ENCODE measurements at places on chromosomes 2 and 18.

GRCh38 chr2:182954789-182955188 is 83.5 kb downstream of the NCKAP1 start:
- DNase-seq: no peak

GRCh38 chr2:64754570-64754969 is 100.9 kb upstream of the SERTAD2 start:
- DNase-seq: no peak

DNA sequence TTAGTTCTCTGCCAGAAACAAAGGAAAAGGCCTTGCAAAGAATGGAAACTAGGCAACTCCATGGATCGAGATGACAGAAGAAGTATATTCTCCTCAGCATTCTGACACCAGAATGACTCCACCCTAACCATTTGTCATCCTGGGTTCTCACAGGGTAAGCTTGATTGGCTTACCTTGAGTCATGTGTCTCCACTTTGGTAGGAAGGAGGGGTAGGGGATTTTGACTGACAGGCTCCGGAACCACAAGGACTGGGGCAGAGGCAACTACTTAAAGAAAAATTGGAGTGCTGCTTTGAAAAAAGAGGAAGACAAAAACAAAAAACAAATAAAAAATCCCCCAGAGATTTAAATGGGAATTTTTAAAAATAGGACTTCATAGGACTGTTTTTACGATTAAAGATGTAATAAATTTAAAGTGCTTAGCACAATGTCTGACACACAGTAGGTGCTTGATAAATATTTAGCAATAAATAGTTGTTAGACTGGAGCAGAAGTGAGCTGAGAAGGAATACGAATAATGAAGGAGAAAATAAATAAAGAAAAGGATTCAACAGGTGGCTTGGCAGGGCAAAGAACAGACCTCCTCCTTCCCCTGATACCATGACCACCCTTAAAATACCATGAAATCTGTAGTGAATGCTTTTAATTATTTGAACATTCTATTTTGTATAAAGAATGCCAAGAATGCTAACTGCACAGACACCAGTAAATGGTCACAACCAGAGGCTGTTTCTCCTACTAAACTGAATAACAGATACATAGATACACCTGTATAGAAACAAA is 230.2 kb downstream of the CDCA7 start:
- no peak for DNase-seq

GRCh38 chr18:76376668-76377358 is 118.2 kb downstream of the ZNF516 start:
- DNase-seq: no peak

DNA sequence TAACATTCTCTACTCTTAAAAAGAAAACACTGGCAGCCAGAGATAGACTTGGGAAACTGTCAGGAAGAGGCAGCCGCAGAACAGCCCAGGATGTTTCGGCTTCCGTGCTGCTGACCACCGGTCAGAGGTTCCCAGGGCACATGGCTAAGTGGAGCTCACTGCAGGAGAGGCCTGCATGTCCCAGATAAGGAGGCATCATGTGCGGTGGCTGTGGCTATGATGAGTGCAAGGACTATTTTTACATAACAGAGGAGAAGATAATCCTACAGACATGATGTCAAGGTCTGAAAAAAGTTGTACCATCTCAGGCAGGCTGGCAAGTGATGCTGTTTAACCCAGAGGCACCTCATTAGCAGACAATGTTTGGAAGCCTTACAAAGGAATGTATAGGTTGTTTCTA is 252.3 kb downstream of the CYRIA start:
- no peak for DNase-seq

GRCh38 chr18:73639788-73640187 is 507.8 kb downstream of the FBXO15 start:
- DNase-seq: no peak

GRCh38 chr18:74796841-74797576 is 199.3 kb downstream of the ZNF407 start:
- no peak for DNase-seq

DNA sequence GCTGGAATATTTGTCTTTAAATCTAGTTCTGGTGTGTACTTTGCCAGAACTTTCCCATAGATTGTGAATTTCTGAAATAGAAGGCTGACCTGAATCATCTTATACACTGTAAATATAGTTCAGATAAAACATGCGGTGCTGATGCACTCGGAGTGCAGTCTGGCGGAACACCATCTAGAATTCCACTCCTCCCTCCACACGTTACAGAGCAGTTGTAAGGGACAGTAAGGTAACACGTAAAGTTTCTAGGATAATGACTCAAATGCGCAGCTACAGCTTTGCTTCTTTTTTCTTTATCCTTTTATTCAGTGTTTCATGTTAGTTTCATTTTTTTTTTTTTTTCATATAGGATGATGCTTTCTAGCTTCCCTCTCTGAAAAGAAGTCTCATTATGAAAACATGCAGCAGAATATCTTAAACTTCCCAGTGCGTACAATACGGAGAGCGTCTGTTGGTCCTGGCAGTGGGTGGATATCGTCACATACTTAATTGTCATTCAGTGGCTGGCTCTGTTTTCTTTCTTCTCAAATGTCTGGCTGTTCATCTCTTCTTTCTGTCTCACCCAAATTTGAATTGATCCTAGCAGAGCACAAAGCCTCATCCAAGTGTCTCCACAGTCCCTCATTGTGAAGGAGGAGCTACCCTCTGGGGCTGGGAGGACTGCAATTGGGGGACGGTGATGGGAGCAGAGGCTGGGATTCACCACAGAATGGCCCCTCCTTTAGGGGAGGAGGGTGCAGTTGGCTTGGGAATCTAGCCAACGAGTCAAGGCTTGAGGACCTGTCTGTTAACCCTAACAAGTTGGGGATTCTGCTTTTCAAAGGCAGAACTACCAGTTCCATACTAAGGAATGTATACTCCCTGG is 138.8 kb downstream of the MYT1L start:
- DNase-seq: no peak

GRCh38 chr2:63092857-63093256 is 42.2 kb downstream of the OTX1 start:
- no peak for DNase-seq

DNA sequence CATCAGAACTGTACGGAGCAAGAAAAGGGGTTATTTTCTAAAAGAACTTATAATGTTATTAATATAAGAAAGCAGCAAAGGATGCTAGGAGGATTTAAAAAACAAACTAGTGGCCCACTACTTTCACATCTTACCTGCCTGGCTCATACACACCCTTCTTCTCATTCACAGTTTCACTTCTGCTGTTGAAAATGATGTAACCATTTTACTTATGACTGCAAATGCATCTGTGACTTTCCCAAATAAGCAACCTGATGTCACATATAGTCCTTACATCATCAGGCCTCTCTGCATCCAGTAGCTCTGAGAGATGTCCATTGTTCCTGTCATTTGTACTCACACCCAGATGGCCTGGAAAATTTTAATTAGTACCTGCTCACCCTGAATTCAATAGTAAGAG is 101.8 kb upstream of the MYO3B start:
- DNase-seq: no peak

GRCh38 chr2:172640389-172640788 is 84.5 kb downstream of the PDK1 start:
- no peak for DNase-seq

DNA sequence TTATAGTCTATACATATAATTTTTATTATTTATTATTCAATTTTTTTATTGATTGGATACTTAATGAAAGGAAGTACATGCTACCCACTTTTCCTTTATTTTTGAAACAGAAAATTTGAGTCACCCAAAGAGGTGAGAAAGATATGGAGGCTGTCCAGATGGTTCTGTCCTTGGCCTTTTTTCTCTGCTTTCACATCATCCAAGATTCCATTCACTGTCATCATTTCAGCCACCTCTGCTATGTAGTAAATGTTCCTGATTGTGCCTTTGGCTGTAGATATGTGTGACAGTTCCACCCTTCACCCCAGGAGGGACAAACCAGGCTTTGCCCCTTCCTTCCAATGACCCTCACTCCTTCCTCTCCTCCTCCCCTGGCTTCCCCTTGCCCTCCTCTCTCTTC is 675.7 kb upstream of the ID2 start:
- no peak for DNase-seq

- DNase-seq: no peak
These were observed 52.6 kb upstream of the HS6ST1 start for GRCh38 chr2:128371248-128371630.

DNA sequence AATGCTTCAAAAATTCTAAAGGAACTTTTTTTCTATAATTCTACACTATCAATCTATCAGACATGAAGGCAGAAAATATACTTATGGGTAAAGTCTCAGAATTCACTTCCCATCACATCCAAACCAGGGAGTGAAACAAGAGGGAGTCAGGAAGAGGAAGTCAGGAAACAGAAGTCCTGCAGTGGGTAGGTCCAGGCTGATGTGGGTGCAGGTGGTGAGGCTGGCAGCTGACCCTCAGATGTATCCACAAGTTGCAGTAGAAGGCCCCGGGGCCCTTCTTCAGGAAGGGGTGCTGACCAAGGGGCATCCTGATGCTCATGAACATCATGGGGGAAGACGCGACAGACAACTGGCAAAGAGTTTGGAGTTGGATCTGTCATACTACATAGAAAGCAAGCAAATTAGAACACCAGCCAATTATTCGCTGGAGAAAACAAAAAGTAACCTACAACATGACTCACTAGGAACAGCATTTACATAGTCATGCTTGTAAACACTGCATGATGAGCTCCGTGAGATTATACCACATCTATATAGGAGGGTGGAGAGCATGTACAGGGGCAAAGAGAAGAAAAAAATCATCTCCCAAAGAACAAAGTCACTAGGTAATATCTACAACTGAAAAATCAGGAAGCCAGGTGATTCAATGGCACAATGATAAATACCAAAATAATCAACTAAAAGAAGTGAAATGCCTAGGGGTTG is 4.2 kb downstream of the UXS1 start:
- no peak for DNase-seq

DNA sequence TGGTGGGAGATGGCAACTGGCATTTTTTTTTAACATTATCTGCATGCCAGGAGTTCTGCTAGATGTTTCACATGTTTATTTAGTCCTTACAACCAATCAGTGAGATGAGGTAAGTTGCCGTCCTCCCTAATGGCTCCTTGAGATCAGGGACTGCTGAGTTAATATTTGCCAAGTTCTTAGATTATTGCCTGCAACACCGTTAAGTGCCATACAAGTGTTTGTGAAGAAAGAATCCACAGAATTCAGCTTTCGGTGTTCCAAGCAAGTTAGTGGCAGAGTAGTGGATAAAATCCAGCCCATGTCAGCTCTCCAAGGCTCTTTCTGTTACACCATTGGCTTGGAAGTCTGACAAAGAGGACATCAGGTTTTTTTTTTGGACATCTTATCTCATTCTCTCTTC is 95.9 kb downstream of the C1QL2 start:
- no peak for DNase-seq

GRCh38 chr2:128421286-128421685 is 102.6 kb upstream of the HS6ST1 start:
- DNase-seq: no peak

GRCh38 chr2:10137053-10137843 is 14.7 kb downstream of the RRM2 start:
- no peak for DNase-seq

GRCh38 chr2:65456064-65456463 is 23.7 kb upstream of the SPRED2 start:
- DNase-seq: no peak

DNA sequence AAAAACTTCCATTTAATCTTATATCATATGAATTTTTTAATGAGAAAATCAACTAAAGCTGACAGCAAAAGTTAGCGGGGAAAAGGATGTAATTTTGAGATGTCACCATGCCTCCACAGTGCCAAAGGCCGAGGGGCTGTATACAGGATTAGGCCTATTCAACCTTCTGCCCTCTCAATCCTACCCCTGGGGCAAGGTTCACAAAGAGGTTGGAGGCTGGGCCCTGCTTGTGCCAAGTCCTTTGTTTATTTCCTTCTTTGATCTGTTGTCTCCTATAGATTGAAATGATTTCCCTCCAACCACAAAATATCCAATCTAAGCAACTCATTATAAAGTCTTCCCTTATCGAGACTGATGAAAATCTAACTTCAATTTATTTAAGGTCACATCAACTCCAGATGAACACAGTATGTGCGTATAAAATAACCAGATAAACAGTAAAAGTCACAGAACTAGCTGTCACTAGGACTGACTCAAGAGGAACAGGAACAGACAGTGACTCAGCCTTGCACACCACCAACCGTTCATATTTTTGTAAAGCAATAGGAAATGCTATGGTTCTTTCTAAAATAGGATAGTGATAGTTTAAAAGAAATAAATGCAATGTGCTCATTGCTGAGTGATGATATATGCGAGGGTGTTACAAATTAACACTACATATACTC is 95.8 kb downstream of the SLC25A12 start:
- no peak for DNase-seq

GRCh38 chr2:103809415-103809814 is 1044.5 kb upstream of the POU3F3 start:
- no peak for DNase-seq

DNA sequence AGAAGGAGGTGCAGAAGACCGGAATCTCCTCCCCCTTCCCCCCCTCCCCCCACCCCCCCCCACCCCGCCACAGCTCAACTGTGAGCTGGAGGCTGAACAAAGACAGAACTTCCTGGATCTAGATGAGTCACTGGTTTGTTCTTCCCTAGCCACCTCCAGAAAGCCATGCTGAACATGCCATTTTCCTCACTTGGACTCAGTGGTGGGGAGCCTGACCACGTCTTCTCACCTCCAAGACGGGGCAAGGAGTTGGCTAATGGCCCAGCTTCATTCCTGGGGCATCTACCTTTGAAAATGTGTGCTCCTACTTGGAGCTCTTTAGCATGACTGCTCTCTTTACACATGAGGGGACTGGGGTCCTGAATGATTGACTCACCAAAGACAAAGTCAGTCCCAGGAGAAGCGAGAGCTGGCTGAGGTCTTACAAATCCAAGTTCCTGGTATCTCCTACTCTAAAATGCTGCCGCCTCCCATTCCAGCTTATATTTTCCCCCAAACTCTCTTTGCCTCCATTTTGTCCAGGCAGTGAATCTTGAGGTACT is 22.6 kb upstream of the FZD5 start:
- DNase-seq: no peak

GRCh38 chr2:112798979-112799975 is 15.0 kb upstream of the IL1A start:
- DNase-seq: no peak

- DNase-seq: no peak
These were observed 50.0 kb downstream of the MC4R start for GRCh38 chr18:60322591-60322990.
